ENCODE measurements at places on chromosomes 7 and 10. TPM values are rescaled to one million over a fixed set of nuclear protein-coding genes. Genes with fewer than 3 reads are reported as not detected.
A peak's percentile ranks its signal among the peaks of the same experiment; 100 is the strongest.

UNCX gene
- total RNA-seq, result not detected

- peak overlapping the region; percentile 67 for H3K27ac ChIP-seq
- no peak overlapping the region for H3K4me3 ChIP-seq
- peaks cover 5% of the 10 kb centered on the region for H3K36me3 ChIP-seq
- no peak for DNase-seq
- H3K4me1 ChIP-seq, result peaks cover 17% of the 10 kb centered on the region
- H3K27me3 ChIP-seq, result peaks cover 9% of the 10 kb centered on the region
These were observed 23.6 kb downstream of the IFIT3 start for GRCh38 chr10:89351412-89351779.

DNA sequence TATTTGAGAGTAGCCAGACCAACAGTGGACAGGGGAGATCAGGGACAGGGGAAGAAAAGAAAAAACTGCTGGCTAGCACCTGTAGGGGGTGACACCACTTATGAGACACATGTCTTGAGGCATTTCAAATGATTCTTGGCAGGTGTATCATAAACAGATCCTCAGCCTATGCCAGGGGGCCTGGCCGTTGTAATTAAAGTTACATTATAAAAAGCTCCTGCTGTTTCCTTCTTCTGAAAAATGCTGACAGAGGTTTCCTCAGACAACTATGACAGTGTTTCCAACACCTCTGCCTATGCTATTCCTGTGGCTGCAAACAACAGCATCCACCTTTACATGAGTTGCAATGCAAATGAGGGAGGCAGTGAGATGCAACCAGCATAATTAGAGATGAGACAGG lies 281.0 kb upstream of the PTER start:
- no peak overlapping the region for H3K4me3 ChIP-seq
- DNase-seq, result no peak
- no peaks in the 10 kb centered on the region for H3K36me3 ChIP-seq
- no peaks in the 10 kb centered on the region for H3K4me1 ChIP-seq

GRCh38 chr10:101595591-101596433 lies 7.7 kb downstream of the DPCD start:
- no peak overlapping the region for H3K4me3 ChIP-seq
- DNase-seq, result no peak
- peaks cover 5% of the 10 kb centered on the region for H3K36me3 ChIP-seq

DNA sequence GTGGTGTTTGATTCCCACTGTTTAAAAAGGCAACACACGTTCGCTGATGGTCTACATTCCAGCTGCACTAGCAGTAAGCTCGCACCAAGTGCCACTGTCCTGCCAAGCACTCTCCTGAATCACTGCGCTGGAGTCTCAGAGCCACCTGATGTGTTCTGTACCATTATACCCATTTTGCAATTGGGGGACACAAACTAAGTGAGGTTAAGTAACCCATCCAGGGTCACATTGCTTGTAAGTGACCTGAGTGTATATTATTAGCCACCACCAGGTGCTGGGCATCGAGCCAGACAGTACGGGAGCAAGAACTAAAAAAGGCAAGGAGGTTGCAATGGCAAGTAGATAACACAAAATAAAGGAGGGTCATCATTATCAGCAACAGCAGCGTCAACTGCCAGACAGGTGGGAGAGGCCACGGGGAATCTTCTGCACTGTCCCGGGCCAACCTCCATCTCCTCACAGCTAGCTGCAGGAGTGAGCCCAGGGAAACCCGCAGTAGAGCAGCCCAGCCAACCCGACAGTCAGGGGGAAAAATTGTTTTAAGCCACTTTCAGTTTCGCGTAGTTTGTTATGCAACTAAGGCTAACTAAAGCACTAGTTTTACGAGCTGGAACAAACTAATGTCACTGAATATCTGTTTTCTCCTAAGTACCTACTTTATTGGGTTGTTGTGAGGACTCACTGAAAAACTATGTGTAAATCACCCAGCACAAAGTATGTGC lies 712 bp upstream of the CPVL start:
- H3K27me3 ChIP-seq, result peaks cover 24% of the 10 kb centered on the region
- no peak overlapping the region for H3K27ac ChIP-seq
- peaks cover 4% of the 10 kb centered on the region for H3K36me3 ChIP-seq
- H3K4me3 ChIP-seq, result no peak overlapping the region
- H3K4me1 ChIP-seq, result no peaks in the 10 kb centered on the region
- DNase-seq, result no peak
